Nephron progenitor cell (in vitro differentiated cells): ENCODE measurements at places on chromosomes 2 and 18.

DNA sequence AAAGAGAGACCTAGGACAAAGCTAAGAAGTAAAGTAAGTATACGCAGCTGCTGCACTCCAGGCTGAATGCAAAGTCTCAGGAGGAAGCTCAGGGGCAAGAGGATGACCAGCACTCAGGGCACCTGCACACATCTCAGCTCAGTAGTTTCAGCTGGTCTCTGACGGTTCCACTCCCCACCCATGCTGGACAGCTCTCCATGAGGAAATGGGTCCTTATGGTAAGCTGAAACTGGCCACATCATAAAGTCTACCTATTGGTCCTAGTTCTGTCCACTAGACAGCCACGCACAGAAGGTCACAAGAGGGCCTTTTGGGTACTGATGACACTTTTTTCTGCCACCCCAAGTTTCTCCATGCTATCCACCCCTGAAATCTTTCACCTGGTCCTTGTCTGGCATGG lies 215.3 kb downstream of the TTC32 start:
- no peak for DNase-seq

GRCh38 chr2:191176305-191176704 lies 25.5 kb upstream of the STAT4 start:
- DNase-seq = no peak

DNA sequence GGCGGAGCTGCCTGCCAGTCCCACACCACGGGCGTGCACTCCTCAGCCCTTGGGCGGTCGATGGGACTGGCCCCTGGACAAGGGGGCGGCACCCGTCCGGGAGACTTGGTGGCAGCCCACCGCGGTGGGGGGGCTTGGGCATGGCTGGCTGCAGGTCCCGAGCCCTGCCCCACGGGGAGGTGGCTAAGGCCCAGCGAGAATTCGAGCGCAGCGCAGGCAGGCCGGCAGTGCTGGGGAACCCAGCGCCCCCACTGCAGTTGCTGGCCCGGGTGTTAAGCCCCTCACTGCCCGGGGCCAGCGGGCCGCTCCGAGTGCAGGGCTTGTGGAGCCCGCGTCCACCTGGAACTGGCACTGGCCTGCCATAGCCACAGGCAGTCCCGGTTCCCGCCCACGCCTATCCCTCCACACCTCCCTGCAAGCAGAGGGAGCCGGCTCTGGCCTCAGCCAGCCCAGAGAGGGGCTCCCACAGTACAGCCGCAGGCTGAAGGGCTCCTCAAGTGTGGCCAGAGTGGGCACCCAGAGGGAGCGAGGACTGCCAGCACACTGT lies 742.9 kb upstream of the DDX18 start:
- no peak for DNase-seq

DNA sequence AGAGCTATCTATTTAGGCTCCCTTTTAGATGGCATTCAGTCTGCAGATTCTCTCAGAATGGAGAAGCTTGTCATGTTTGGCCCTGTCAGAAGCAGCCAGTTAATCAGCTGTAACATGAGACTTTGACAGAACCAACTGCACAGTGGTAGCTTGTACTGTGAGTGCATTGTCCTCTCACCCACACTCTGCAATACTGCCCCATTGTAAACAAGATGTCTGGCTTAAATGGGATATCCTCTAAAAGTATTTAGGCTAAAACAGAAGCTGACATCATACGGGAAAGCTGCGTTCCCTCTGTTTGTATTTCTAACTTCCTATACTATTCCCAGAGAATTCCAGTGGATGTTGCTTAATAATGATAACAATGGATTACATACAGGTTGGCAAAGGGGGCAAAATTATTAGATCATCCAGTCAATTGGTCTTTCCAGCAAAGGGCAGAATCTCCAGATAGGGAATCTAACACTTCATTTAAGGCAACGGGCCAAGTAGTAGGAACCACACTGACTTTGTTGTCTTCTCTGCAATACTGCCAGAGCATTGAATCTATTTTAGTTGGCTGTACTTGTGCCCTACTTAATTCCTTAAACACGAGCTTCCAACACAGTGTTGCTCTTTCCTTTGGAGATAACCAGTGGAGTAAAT lies 15.4 kb upstream of the STAT4 start:
- no peak for DNase-seq

- no peak for DNase-seq
Observed at GRCh38 chr2:149056541-149057255, 18.2 kb downstream of the LYPD6B start.

DNA sequence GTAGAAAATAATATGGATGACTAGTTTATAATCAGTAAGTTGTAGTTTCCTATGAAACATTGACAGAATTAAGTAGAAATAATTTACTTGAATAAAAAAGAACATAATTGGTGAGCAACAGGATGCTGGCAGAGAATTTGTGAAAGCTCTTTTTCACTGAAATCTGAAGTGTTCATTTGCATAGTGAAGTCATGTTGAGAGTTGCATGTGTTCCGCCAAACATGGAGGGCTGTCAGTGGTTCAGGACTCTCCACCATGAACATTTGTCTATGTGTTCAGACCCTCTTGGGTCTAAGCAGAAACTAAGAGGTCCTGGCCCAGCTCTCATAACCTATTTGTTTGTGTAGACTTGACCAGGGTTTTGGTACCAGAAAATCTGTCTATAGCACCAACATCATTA lies 182.5 kb upstream of the LINC00305 start:
- DNase-seq = no peak

DNA sequence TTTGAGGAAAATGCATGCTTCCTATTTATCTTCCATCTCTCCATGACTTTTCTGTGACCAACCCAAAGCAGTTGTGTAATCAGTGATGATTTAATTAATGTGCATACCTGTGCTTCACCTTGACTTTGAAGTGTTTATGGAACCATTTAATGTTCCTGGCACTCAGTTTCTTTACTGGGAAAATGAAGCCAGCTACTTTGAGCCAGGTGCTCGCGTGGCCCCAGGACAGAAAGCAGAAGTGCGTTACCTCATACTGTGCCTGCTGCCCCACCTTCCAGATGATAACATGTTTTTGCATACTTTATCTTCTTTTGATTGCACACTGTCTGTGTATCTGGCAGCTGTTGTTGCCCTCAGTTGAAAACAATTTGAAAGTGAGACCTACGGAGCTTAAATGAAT lies 61.3 kb downstream of the PMAIP1 start:
- DNase-seq = no peak

GRCh38 chr2:118911936-118912335 lies 30.1 kb upstream of the MARCO start:
- no peak for DNase-seq

DNA sequence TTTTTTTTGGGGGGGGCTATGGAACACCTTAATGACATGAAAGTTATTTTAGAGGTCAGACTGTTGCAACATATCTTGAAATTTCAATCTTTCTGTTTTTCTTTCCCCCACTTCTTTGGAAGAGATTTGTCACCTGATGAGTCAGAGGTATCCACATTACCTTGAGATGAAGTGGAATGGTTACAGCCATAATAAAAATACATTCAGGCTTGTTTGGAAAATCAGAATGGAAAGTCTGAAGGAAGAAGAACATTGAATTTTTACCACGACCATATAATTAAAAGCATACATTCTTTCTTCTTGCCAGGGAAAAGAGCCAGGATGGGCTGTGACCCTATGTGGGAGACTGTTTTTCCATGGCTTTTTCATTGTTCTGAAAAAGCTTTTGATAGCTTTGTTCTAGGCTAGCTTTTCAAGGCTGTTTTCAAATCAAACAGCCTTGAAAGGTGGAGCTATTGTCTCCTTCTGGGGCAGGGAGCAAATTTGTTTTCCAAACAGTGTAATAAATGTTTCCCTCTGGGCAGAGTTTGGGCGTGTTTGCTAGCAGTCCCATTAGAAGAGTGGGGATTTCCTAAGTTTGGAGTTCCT lies 2.3 kb upstream of the GTF3C3 start:
- DNase-seq = no peak

- no peak for DNase-seq
Observed at GRCh38 chr18:39781565-39781964, 2173.5 kb upstream of the PIK3C3 start.

- DNase-seq = no peak
Observed at GRCh38 chr2:8458503-8459459, 223.1 kb upstream of the ID2 start.

GRCh38 chr2:126874961-126875360 lies 23.7 kb upstream of the TEX51 start:
- no peak for DNase-seq
